Metanephros (tissue), 2 donors: ENCODE measurements at places on chromosomes 7 and 10. TPM values are rescaled to one million over a fixed set of nuclear protein-coding genes. Genes with fewer than 3 reads are reported as not detected.

The BTBD16 gene
- 0.41 TPM for total RNA-seq

The MUC3A gene
- total RNA-seq, result 0.35 TPM

The LUC7L2 gene
- 60.2 TPM for total RNA-seq

The RET gene
- 16.9 TPM for total RNA-seq

The ZNF488 gene
- 2.4 TPM for total RNA-seq

The ADRB1 gene
- total RNA-seq, result 0.53 TPM

The PHF14 gene
- total RNA-seq, result 75.2 TPM

The SOSTDC1 gene
- 28.8 TPM for total RNA-seq
